Type B pancreatic cell (in vitro differentiated cells): ENCODE measurements at places on chromosomes 6 and 20. TPM values are rescaled to one million over a fixed set of nuclear protein-coding genes. Genes with fewer than 3 reads are reported as not detected.

Gene ACSS1
- 22.2 and 27.5 TPM in 2 replicates for total RNA-seq

Gene TDP2
- total RNA-seq = 42.6 and 44.1 TPM in 2 replicates

Gene SIRT5
- total RNA-seq = 15.3 and 17.4 TPM in 2 replicates

Gene NMBR
- total RNA-seq = 0.22 TPM in 1 of 2 replicates, not detected in the other

Gene BPIFB2
- total RNA-seq = 0.22 TPM in 1 of 2 replicates, not detected in the other

Gene IMPG1
- total RNA-seq = not detected in 2 replicates

DNA sequence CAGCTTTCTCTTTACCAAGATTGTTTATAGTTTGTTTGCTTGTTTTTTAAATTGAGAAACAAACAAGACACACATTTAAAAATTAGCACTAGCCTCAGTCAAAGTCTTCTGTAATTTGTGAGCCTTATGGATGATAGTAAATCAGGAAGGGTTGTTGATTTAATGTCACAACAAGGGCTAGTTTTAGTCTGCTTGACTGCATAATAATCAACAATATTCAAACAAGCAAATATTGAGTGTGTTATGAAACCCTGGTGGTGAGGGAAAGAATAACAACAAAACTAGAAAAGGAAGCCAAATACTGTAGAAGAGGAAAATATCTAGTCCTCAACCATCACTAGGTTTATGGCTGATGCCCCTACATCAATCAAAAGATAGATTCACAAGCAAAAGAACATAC is 228.6 kb downstream of the TBC1D7 start:
- H3K4me3 ChIP-seq = no peak overlapping the region
- DNase-seq = no peak
- H3K27me3 ChIP-seq = no peaks in the 10 kb centered on the region
- peaks cover 11% of the 10 kb centered on the region for H3K4me1 ChIP-seq
- H3K36me3 ChIP-seq = no peaks in the 10 kb centered on the region

- DNase-seq = no peak
- H3K4me1 ChIP-seq = peaks cover 5% of the 10 kb centered on the region
- H3K36me3 ChIP-seq = no peaks in the 10 kb centered on the region
- H3K27me3 ChIP-seq = peaks cover 22% of the 10 kb centered on the region
- peak overlapping the region; percentile 65 for H3K4me3 ChIP-seq
Measured at GRCh38 chr6:159252955-159253508, 83.8 kb downstream of the FNDC1 start.
